ENCODE measurements at places on chromosomes 3 and 15.

DNA sequence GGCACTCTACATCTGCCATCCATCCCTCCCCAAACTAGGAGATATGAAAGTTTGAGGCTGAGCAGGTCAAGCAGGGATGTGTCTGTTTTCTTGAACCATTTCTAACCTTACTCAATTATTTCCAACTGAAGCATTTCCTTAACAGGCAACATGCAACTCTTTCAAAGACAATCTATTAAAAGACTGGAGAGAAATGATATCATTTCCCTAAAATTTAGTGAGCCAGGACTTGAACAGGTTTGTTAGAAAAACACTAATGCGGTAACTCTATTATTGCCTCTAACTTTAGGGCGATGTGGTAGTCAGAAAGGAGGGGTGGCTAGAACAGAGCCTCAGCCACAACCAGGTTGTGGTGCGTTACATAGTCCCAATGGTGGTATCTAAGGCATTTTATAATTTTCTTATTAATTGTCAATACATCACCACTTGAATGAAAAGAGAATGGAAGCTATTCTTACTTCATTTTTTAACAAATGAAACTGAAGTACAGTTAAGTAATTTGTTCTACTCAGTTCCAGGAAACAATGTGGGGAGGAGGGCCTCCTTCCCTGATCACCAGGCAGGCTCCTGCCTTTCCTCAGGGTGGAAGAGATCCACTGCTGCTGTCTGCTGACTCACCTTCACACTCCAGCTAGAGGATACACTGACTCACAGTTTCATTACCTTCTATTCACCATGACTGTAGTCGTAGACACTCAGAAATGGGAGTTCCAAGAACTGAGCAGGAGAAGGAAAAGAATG is 22.8 kb downstream of the MYO1E start:
- no peak for DNase-seq

- DNase-seq = no peak
Observed at GRCh38 chr3:158802409-158803268, 785 bp downstream of the MFSD1 start.

DNA sequence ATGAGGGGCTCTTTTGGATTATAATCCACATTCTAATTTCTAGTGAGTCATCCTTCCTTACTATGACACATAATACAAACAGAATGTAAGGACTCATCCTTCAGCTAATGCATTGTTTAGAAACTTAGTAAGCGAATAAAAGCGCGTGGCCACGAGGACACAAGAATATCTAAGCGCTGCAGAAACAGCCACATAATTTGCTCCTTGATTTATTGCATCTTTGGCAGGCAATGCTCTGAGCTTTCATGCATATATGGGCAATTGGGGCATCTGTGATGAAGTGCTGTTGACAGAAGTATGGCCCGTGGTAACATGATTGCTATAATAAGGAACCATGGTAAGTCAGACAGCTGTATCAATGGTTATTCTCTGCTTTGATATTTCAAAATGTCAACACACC is 191.3 kb upstream of the ZNF385D start:
- DNase-seq = no peak

GRCh38 chr3:183897606-183898005 is 12.9 kb upstream of the PARL start:
- DNase-seq = no peak

DNA sequence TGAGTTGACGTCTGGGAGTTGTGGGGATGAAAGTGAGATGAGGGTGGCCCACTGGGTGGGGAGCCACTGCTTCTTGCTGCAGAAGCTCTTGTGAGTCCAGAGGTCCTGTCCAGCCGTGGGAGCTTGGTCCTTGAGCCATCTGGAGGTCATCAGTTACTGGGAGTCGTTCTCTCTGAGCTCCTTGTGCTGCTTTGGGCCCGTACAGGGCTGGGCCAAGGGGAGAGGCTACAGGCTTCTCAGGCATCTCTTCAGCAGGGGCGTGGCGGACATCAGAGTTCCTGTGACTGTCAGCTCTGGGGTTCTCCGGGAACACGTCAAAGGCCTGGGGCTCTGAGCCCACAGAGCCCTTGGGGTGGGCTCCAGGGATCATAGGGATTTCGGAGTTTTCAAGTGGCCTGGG is 2.6 kb downstream of the PRRT3 start:
- no peak for DNase-seq

DNA sequence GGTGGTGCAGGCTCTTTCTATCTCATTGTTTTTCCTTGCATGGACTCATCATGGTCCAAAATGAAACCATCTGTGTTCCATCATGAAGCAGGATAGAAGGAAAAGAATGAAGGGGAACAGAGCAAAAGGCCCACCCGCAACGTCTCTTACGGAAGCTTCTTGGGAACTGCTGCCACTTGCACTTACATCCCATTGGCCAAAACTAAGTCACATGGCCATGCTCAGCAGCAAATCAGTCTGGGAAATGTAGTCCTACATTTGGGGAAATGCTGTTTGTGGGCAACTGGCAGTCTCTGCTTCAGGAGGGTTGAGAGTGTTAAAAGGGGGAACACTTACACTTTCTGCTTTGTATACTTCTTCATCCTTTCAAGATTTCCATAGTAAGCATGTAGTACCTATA is 191.6 kb downstream of the SV2B start:
- peak; percentile 17 for DNase-seq

GRCh38 chr3:188827576-188827975 is 344.2 kb upstream of the TPRG1 start:
- no peak for DNase-seq

GRCh38 chr15:70030851-70031250 is 66.9 kb downstream of the TLE3 start:
- no peak for DNase-seq

DNA sequence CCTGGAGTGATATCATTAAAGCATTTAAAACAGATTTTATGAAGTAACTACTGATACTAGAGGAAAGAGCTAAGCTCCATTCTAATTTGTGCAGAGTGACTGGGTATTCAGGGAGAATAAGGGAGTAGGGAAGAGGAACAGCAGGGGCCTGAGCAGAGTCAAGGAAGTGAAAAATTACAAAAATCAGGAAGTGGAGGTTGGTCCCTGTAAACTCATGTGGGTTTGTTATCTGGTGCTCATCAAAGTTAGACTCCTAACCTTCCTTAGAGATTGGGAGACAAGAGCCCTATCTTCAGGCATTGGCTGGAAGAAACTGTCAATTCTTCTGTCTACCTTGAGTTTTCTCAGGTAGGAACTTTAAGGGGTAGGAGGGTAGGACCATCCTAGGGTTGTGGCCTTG is 82.5 kb downstream of the NEK11 start:
- DNase-seq = no peak

DNA sequence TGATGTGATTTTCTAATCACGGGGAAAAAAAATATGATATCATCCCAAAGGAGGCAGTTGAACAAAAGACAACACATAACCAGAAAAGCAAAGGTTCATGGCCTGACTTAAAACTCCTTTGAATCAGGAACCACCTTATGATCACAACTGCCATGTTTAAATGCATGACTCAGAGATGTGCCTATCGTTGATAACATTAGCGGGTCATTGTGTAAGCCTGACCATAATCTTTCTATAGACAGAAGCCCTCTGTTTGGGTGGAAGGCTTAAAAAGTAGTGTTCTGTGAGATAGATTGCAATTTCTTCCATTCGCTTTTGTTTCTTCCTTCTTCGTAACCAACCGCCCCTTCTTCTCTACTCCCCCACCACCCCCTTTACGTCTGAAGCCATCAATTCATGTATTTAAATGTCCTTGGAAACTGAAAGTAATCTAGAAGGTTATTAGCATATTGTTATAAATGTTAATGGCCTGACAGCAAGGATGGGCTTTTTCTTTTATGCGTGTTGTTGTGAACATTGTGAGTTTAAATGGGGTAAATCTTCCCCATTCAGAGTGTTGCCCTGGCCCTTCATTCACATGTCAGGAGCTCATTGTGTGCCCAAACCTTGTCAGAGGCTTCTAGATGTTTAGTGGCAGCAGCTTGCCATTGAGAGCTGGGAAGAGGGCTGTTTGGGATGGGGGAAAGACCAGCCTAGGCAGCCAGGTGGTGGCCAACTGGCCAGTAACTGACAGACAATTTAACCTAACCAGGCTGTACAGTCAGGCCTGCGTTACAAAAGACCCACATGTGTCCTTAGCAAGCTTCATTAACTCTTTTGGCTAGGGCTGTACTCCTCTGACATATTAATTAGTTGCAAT is 64.5 kb downstream of the EPHA3 start:
- DNase-seq = no peak
